ENCODE measurements at places on chromosomes 4 and X.

GRCh38 chr4:21410372-21410771 lies 538.2 kb downstream of the KCNIP4 start:
- no peak for DNase-seq

DNA sequence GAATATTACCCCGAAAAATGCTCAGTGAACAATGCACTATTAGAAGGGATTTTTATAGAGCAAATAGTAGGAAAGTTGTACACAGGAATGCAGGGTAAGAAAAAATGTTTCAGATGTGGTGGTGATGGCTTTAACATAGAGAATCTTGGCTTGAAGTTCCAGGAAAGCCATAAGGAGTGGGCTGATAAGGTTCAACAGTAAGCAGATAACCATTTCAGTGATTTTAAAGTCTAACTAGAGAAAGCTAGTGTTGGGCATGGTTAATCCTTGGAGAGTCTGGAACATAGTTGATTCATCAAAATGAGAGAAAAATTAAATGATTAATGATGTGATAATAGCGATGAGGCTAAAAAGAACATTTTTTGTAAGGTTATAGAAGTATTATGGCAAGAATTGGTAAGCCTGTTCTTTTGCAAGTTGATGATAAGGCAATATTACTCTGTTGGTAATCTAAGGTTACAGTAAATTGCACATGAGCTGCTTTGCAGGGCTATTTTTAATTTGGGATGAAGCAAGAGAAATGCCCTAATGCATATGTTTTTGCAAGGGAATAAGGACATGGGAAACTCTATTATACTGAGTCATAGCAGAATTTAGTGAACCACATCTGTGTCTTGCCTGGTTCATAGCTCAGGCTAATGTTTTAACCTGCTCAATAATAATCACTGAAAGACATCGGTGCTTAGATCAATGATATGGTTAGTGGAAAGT lies 44.3 kb downstream of the GALNTL6 start:
- no peak for DNase-seq

GRCh38 chr4:123386609-123387008 lies 10.0 kb upstream of the SPRY1 start:
- no peak for DNase-seq

GRCh38 chrX:41781500-41781899 lies 57.5 kb downstream of the GPR82 start:
- peak; percentile 22 for DNase-seq

GRCh38 chr4:7268941-7269340 lies 76.6 kb downstream of the SORCS2 start:
- DNase-seq, result no peak

- no peak for DNase-seq
These were observed 102.6 kb upstream of the SCML1 start for GRCh38 chrX:17634542-17635207.

DNA sequence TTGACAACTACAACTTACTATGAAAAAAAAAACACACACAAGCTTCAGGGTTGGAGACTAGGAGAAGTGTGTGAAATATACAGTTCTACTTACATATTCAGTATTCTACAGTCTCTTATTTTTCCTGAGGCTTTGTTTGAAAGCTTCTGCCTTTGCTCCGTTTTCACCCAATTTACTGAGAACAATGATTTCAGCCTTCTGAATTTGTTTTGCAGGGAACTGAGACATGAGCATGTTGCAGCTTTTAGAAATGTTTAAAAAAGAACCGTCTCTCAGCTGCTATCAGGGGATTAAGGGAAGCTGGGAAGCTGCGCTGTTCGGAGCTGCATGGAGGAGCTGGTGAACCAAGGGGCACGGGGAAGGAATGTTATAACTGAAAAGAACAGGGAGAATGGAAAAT lies 85.7 kb downstream of the QDPR start:
- DNase-seq, result no peak

DNA sequence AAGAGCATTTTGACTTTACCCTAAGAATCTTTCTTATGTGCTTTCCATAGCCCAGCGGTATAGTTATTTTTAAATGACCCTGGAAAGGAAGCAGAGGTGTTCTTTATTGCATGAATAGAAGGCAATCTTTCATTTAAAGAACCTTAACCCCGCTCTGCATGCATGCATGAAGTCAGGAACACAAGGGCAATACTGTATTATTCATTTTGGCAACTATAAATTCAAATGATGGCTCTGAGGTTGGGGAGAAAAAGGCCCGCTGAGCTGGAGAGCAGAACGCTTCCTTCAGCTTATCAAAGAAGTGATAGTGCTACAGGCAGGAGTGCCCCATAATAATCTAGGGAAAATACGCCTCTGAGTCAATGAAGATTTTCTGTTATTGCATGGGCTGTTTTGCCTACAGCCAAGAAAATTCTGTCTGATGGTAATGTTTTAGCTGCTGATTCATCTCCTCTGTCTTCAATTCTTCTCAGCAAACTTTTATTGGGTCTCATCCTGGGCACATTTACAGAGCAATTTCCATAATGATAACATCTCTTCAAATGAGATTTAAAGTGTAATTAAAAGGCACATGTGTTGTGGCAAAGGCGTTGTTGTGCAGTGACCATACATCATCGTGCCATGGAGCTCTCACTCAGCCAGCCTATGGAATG lies 452.2 kb upstream of the FTHL17 start:
- DNase-seq, result peak; percentile 20
